ELR (cell line): ENCODE measurements at places on chromosomes 5 and 9.

DNA sequence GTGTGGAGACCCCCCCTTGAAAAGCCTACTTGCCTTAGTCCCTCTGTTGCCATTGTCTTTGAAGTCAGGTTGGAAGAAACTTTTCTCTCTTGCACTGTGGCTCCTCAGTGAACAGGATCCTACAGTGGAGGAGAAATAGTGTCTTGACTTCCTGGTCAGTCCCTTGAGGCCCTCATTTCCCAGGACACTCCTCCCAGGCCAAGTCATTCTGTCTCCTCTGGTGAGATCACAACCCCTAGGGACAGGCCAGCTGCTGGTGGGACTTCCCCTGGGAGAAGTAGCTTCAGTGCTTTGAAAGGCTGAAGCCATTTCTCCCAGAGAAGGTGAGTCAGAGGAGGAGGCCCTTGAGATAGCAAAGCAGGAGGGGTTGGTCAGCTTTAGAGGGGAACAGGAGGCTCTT, 10.1 kb upstream of the GRIA1 start:
- peak; percentile 56 for DNase-seq

DNA sequence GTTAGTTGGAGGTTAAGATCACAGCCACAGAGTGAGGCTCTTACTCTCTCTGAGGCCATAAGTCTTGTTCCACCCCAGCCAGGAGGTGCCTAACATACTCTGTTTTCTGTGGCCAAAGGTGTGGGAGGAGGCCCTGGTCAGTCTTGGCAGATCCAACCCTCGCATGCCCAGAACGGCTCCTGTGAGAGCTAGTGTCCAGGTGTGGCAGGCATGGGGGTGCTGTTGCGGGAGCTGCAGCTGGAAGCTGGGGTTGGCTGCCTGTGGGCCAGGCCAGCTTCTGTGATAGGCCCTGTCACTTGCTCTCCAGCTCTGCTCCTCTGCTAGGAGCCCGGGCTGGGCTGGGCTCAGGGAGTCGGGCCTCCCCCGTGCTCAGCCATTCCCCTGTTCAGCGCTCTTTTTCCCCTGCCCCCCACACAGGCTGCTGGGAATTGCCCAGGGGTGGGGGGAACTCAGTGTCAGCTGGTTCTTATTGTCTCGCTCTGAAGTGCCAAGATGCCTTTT, 31.6 kb downstream of the IER5L start:
- no peak for DNase-seq

DNA sequence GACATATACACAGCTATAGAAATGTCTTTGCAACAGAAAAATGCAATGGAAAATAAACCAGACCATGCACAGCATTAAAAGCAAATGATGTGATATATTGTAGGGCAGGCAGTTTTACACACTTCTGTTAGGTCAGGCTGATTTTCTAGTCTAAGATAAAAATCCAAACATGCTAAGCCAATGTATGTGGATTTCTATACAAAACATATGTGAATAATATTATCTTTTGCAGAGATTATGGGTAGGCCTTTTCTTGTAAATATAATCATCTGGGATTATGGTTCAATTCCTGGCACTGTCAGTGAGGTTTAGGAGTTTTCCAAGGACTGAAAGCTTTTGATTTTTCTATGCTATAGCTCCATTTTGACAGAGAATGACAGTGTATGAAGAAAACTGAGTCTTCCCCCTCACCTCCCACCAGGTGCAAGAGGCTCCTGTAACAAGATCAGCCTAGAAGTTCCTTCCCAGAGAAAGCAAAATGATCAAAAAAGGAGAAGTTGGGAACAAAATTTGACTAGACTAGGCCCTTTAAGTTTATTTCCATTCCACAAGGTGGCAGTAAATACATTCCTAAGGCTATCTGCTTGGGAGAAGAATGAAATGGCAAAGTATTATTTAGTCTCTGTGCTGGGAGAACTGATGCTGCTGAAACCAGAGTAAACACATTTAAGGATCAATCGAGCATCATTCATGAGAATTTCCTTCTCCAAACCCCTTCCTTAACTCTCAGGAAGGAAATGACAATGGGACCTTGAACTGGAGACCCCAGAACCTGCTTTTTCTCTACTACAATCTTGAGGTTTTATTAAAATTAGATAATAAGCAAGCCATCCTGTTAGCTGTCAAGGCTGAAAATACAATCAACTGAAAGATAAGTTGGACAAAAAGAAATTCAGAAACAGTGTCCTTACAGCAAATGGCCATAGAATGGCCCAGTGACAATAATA, 133.0 kb upstream of the TUT7 start:
- peak; percentile 59 for DNase-seq

DNA sequence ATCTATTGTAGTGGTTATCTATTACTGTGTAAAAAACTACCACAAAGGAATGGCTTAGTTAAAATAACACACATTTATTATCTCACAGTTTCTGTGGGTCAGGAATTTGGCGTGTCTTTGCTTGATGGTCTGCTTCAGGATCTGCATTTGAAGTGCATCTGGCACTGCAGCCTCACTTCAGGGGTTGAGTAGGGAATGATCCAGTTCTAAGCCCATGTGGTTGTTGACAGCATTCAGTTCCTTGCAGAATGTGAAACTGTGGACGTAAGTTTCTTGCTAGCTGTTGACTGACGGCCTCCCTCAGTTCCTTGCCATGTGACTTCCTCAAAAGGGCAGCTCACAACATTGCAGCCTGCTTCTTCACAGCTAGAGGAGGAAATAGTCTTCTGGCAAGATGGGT, 2.1 kb upstream of the OGN start:
- DNase-seq = no peak

- no peak for DNase-seq
Measured at GRCh38 chr9:130451004-130451390, 6.2 kb downstream of the ASS1 start.

DNA sequence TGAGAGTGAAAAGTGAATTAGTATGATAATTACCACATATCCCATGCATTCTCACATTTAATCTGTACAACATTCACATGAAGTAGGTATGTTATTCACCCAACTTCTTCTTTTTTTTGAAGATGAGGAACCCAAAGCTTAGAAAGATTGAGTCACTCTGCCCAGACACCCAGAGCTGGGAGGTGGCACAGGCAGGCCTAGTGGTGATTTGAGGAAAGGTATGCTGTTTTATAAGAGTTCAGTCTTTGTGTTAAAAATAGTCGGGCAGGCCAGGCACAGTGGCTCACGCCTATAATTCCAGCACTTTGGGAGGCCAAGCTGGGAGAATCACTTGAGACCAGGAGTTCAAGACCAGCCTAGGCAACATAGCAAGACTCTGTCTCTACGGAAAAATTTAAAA, 285.3 kb downstream of the NR3C1 start:
- no peak for DNase-seq

- DNase-seq = peak; percentile 69
Measured at GRCh38 chr5:55533521-55534435, 986 bp downstream of the PLPP1 start.

- DNase-seq = peak; percentile 53
Measured at GRCh38 chr9:122346478-122347347, 24.1 kb upstream of the PTGS1 start.

GRCh38 chr5:404666-405241, 38.2 kb upstream of the EXOC3 start:
- no peak for DNase-seq

DNA sequence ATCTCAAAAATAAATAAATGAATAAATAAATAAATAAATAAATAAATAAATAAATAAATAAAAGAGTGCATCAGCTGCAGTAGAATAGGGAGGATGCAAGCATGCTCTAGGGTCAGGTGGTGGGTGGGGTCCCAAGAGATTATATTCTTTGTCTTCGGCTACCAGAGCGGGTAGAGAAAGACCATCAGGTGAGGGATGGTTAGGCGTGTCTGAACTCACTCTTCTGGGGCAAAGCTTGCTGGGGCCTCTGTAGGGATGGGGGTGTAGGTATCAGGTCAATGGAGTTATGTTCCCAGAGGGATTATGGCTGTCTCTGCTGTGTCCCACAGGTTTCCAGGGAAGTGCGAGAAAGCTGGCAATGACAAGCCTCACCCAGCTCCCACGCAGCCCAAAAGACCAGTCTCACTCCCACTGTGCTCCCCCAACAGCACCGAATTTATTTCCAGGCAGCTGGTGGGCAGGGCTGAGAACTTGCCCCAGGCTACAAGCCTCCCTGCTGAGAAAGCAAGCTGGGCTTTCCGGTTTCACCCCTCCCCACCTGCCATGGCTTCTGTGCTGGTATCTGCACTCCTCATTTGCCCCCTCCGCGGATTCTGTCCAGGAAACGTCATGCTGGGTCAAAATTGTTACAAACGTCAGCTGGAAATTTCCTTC, 180.8 kb downstream of the LURAP1L start:
- no peak for DNase-seq

GRCh38 chr5:174623433-174624019, 100.9 kb upstream of the MSX2 start:
- no peak for DNase-seq

GRCh38 chr5:178630475-178630930, 3.7 kb upstream of the CLK4 start:
- DNase-seq = peak; percentile 75

DNA sequence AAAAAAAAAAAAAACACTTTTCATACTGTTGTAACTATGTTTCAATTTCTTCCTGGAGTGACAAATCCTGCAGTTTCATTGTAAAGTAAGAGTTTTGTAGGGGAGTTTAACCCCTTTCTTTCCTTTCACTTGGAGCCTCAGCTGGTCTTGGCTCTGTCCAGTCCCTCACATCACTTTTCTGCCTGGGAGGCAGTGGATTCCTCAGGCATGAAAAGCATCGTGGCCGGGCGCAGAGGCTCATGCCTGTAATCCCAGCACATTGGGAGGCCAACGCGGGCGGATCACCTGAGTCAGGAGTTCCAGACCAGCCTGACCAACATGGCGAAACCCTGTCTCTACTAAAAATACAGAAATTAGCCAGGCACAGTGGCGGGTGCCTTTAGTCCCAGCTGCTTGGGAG, 45.6 kb upstream of the MYO10 start:
- DNase-seq = no peak

DNA sequence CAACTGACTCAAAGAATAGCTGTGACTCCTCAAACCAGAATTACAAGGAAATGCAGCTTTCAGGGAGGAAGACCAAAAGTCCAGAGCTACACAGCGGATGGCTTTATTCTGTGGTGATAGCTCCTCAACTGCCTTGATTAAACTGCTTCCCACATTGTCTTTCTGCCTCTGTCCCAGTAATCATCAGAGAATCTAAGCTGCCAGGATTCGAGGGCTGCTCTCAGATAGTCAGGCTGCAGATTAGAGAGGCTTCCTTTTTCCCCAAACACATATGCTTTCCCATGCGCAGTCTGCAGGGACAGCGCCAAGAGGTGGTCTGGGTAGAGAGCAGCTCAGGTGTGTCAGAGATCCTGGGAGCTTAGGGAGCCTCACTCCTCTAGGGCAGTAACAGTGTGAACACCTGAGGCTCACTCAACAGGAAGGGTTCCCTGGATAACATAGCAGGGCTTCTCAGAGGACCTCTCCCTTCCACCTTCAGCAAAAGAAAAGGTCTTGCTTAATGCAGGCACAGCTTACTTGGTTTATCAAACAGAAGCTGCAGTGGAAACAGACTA, 439.9 kb upstream of the TLE4 start:
- no peak for DNase-seq
